ENCODE measurements at places on chromosomes 3 and 15.

- peak overlapping the region; percentile 25 for H3K4me3 ChIP-seq
- H3K36me3 ChIP-seq = no peaks in the 10 kb centered on the region
- no peaks in the 10 kb centered on the region for H3K27me3 ChIP-seq
- peak; percentile 85 for DNase-seq
- peaks cover 23% of the 10 kb centered on the region for H3K4me1 ChIP-seq
Observed at GRCh38 chr3:63807961-63808565, 11.0 kb upstream of the C3orf49 start.

DNA sequence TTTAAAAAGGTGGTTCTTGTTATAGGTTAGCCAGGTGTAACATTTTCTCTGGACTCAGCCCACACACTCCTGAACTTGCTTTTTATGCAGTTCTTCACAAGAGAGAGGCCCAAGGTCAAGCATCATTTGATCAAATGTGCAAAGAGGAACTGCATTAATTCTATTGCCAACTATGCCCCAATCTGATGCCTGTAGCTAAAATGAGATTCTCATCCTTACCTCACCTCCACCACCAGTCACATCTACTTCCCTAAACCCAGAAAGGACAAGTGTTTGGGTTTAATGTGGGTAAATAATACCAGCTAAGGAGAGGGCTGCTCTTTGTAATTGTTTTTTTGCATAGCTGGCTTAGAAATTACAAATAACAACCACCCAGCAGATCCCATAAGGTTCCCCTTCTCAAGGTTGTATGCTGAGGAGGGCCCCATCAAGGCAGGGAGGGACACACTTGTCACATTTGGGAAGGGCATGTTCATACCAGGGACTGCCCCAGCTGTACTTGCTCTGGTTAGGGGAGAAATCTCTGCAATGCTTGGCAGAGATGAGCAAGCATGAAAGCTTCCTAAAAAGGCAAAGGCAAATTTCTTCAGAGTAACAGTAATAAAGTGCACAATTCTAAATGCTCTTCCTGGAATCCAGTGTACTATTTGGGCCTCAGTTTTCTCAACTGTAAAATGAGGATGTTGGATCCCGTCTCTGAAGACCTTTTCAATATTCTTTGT is 76.2 kb downstream of the TGFBR2 start:
- no peaks in the 10 kb centered on the region for H3K27me3 ChIP-seq
- H3K4me1 ChIP-seq = peaks cover 17% of the 10 kb centered on the region
- H3K27ac ChIP-seq = peak overlapping the region; percentile 62
- peaks cover 46% of the 10 kb centered on the region for H3K36me3 ChIP-seq

- no peak for DNase-seq
- H3K27me3 ChIP-seq = no peaks in the 10 kb centered on the region
- no peak overlapping the region for H3K27ac ChIP-seq
- no peak overlapping the region for H3K4me3 ChIP-seq
- H3K4me1 ChIP-seq = no peaks in the 10 kb centered on the region
Observed at GRCh38 chr15:71709808-71710418, 100.4 kb upstream of the NR2E3 start.

DNA sequence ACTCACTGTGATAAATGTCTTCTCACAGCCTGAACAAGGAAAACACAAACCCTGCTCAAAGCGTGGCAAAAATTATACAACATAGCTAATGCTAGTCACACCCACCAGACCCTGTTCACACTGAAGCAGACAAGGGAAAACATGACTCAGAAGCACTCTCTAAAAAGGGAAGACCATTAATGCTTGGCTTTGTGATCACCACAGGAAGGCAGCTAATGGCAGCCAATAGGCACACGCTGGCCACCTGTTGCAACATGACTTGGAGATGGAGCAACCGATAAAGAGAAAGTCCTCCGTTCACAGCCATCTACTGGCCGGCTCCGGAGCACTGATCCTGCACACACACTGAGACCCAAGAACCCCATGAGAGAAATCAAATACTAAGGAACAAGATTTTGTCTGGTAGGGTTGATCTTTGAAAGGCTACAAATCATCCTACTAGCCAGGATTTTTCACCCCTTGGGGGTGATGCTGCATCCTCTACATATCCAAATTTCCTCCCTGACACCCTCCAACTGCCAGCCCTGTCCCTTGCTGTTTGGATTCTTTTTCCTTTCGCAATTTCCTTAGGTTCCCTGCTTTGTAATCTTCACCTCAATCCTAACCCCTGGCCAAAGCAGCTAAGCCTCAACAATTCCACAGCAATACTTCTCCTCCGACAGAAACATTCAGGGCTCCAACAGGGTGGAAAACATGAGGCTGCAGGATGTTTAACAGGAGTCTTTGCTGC is 3.2 kb downstream of the ZXDC start:
- peaks cover 64% of the 10 kb centered on the region for H3K4me1 ChIP-seq
- DNase-seq = peak; percentile 99
- peak overlapping the region; percentile 77 for H3K4me3 ChIP-seq
- peak overlapping the region; percentile 95 for H3K27ac ChIP-seq

GRCh38 chr3:59563072-59563605 is 513.3 kb upstream of the CFAP20DC start:
- no peaks in the 10 kb centered on the region for H3K27me3 ChIP-seq
- no peak for DNase-seq
- no peaks in the 10 kb centered on the region for H3K4me1 ChIP-seq
- no peak overlapping the region for H3K27ac ChIP-seq
- no peak overlapping the region for H3K4me3 ChIP-seq

- peaks cover 58% of the 10 kb centered on the region for H3K4me1 ChIP-seq
- no peaks in the 10 kb centered on the region for H3K27me3 ChIP-seq
- peaks cover 34% of the 10 kb centered on the region for H3K36me3 ChIP-seq
Observed at GRCh38 chr3:126533506-126533905, 9.6 kb downstream of the CHST13 start.

GRCh38 chr3:16103472-16103871 is 71.0 kb upstream of the GALNT15 start:
- H3K27ac ChIP-seq = no peak overlapping the region
- no peaks in the 10 kb centered on the region for H3K27me3 ChIP-seq
- H3K4me3 ChIP-seq = no peak overlapping the region
- no peaks in the 10 kb centered on the region for H3K4me1 ChIP-seq
- no peaks in the 10 kb centered on the region for H3K36me3 ChIP-seq

GRCh38 chr3:123533554-123534159 is 51.2 kb downstream of the HACD2 start:
- no peak overlapping the region for H3K27ac ChIP-seq
- no peaks in the 10 kb centered on the region for H3K27me3 ChIP-seq
- no peak for DNase-seq
- H3K4me1 ChIP-seq = no peaks in the 10 kb centered on the region
- no peaks in the 10 kb centered on the region for H3K36me3 ChIP-seq

GRCh38 chr3:62454916-62455315 is 81.6 kb upstream of the FEZF2 start:
- no peak overlapping the region for H3K27ac ChIP-seq
- H3K27me3 ChIP-seq = no peaks in the 10 kb centered on the region
- H3K36me3 ChIP-seq = no peaks in the 10 kb centered on the region
- H3K4me1 ChIP-seq = no peaks in the 10 kb centered on the region
- DNase-seq = no peak

GRCh38 chr3:120428924-120429323 is 21.9 kb downstream of the FSTL1 start:
- no peak for DNase-seq
- H3K36me3 ChIP-seq = no peaks in the 10 kb centered on the region
- H3K27ac ChIP-seq = no peak overlapping the region
- no peaks in the 10 kb centered on the region for H3K27me3 ChIP-seq
- H3K4me1 ChIP-seq = no peaks in the 10 kb centered on the region

- no peaks in the 10 kb centered on the region for H3K4me1 ChIP-seq
- DNase-seq = no peak
- no peaks in the 10 kb centered on the region for H3K36me3 ChIP-seq
- no peak overlapping the region for H3K27ac ChIP-seq
- H3K4me3 ChIP-seq = no peak overlapping the region
- H3K27me3 ChIP-seq = no peaks in the 10 kb centered on the region
Observed at GRCh38 chr3:101065962-101066361, 72.7 kb upstream of the ABI3BP start.

GRCh38 chr15:72203507-72203837 is 5.9 kb upstream of the GRAMD2A start:
- H3K27ac ChIP-seq = peak overlapping the region; percentile 54
- H3K27me3 ChIP-seq = no peaks in the 10 kb centered on the region
- H3K4me1 ChIP-seq = peaks cover under 1% of the 10 kb centered on the region
- peaks cover 100% of the 10 kb centered on the region for H3K36me3 ChIP-seq
- H3K4me3 ChIP-seq = no peak overlapping the region

DNA sequence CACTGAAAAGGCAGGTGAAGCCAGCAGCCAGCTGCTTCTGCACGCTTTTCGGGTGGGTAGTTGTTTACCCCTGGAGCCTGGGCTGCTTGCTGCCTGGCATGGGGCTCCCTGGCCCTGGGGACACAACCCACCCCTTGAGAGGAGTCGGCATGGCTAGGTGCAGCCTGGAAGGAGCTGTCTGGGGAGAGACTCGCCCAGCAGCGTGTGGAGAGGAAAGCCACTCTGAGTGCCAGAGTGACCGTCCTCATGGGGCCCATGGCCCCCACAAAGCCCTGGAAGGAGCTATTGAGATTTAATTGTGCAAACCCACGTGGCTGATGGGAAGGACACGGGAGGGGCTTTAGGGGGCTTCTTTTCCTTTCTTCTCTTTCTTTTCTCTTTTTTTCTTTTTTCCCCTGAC is 137.5 kb downstream of the OPA1 start:
- H3K27ac ChIP-seq = no peak overlapping the region
- H3K4me1 ChIP-seq = no peaks in the 10 kb centered on the region

- no peaks in the 10 kb centered on the region for H3K4me1 ChIP-seq
- H3K27ac ChIP-seq = no peak overlapping the region
- H3K27me3 ChIP-seq = no peaks in the 10 kb centered on the region
- H3K36me3 ChIP-seq = no peaks in the 10 kb centered on the region
- H3K4me3 ChIP-seq = no peak overlapping the region
Observed at GRCh38 chr3:139198186-139198585, 145.6 kb upstream of the MRPS22 start.
